ENCODE measurements at places on chromosomes 3 and 15. TPM values are rescaled to one million over a fixed set of nuclear protein-coding genes. Genes with fewer than 3 reads are reported as not detected.

GRCh38 chr3:20809356-20809755 lies 623.4 kb upstream of the SGO1 start:
- DNase-seq, result no peak

The SAMMSON gene
- total RNA-seq, result 0.12 TPM

GRCh38 chr3:105944721-105945120 lies 75.9 kb upstream of the CBLB start:
- peak; percentile 68 for DNase-seq

The TTC14 gene
- total RNA-seq, result 21.6 TPM

Data from A172 (cell line).